Inflammatory macrophage treated with lipopolysaccharide for 1 hour (primary cell): ENCODE measurements at places on chromosomes 6 and 20.

GRCh38 chr20:34369265-34369664, 6.2 kb downstream of the ITCH start:
- no peak for DNase-seq

DNA sequence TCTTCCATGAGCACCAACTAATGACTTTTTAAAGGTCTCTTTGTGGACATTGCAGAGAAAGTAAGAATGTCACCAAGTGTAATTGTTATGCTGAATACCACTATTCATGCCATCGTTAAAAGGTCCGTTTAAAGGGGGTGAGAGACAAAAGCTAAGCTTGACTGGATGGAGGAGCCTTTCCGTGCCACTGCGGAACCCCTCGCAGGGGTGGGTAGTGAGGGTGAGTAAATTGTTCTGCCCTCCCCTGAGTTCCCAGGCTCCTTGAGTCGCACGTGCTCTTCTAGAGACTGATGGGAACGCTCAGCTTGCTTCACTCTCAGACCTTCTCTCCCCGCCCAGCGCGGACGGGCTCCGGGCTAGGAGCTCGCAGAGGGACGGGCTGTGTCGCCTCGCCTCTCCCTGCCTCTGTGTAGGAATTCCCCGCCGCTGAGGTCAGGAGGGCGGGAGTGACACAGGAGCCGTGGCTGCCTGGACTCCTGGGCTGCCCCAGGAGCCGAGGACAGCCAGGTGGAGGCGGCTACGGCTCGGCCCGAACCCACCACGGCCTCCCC, 314.8 kb upstream of the QKI start:
- no peak for DNase-seq

- DNase-seq, result no peak
Measured at GRCh38 chr20:32029561-32029960, 19.3 kb downstream of the CCM2L start.

- peak; percentile 78 for DNase-seq
Measured at GRCh38 chr6:143759666-143760065, 81.9 kb downstream of the PHACTR2 start.

DNA sequence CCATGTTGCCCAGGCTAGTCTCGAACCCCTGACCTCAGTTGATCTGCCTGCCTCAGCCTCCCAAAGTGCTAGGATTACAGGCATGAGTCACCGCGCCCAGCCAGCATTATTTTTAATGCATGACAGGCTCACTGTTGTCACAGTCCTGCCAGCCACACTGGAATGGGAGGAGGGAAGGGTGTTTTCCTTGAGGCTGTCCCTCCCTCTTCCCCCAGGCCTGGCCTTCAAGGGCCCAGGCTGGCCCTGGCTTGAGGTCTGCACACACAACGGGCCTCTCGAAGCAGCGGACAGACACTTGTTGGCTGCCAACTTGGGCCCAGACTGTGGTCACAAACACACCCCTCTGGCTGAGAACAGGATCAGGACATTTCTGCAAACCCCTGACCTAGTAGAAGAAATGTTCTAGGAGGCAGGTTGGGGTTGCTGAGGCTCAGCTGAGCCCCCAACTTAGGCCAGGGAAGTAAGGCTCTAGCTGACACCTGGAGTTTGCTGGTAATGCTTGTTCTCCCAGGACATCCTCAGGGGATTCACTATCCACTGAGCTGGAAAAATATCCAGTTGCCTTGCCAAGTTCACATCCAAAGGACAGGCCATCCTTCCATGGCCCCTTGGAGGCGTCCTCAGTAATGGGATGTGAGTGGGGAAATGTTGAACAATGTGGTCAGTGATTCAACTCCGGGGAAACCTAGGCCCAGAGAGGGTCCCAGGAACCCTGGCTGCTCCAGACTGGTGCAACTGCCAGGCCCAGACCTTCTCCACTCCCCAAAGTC, 9.9 kb downstream of the SNTA1 start:
- DNase-seq, result no peak
